ENCODE measurements at places on chromosomes 11 and 22.

- DNase-seq: no peak
- H3K27ac ChIP-seq: no peak overlapping the region
- no peaks in the 10 kb centered on the region for H3K27me3 ChIP-seq
- no peak overlapping the region for H3K4me3 ChIP-seq
- H3K4me1 ChIP-seq: no peaks in the 10 kb centered on the region
Observed at GRCh38 chr11:81444297-81444696, 1289.4 kb downstream of the FAM181B start.

DNA sequence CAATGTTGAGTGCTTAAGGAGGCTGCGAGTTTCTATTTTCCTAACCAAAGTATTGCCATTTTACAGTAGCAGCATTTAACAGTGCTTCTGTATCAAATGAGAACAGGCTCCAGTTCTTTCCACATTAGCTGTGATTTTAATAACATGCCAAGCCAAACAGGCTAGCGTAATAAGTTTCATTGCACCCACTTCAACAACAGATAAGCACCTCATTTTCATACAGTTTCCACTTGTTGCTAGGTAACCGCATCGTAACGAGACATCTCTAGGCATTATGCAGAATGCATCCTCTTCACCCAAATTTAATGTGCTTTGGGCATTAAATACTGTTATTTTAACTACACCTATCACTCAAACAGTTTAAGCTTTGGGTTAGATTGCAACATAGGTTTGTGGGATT lies 79.0 kb downstream of the CADM1 start:
- H3K4me1 ChIP-seq: no peaks in the 10 kb centered on the region
- DNase-seq: no peak
- no peaks in the 10 kb centered on the region for H3K36me3 ChIP-seq
- no peak overlapping the region for H3K27ac ChIP-seq

GRCh38 chr22:46042786-46043185 lies 65.8 kb upstream of the WNT7B start:
- peak; percentile 54 for DNase-seq
- peak overlapping the region; percentile 99 for H3K27ac ChIP-seq
- peaks cover 14% of the 10 kb centered on the region for H3K4me1 ChIP-seq

- H3K36me3 ChIP-seq: no peaks in the 10 kb centered on the region
- no peaks in the 10 kb centered on the region for H3K4me1 ChIP-seq
- no peak overlapping the region for H3K27ac ChIP-seq
- no peaks in the 10 kb centered on the region for H3K27me3 ChIP-seq
- no peak overlapping the region for H3K4me3 ChIP-seq
- DNase-seq: no peak
Observed at GRCh38 chr11:64077607-64078006, 41.9 kb downstream of the FLRT1 start.

DNA sequence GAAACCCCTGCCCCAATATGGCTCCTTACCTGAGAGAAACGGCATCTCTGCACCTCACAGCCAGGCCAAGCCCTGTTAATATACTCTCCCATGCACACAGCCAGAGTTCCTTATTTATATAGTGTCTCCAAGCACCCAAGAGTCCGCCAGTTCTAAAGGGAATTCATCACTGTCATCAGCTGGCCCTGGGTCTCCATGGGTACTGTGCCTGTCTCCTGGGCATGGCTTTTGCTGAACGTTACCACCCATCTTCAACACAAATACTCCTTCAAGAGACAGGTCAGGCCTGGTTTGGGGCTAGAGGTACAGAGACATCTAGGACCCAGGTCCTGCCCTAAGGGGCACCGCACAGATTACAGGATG lies 1.6 kb upstream of the ATG16L2 start:
- H3K36me3 ChIP-seq: no peaks in the 10 kb centered on the region
- H3K4me1 ChIP-seq: no peaks in the 10 kb centered on the region
- H3K27ac ChIP-seq: peak overlapping the region; percentile 94
- no peaks in the 10 kb centered on the region for H3K27me3 ChIP-seq
- peak overlapping the region; percentile 75 for H3K4me3 ChIP-seq
- DNase-seq: no peak

- peak overlapping the region; percentile 86 for H3K27ac ChIP-seq
- H3K36me3 ChIP-seq: no peaks in the 10 kb centered on the region
- peak; percentile 79 for DNase-seq
- peaks cover 14% of the 10 kb centered on the region for H3K4me1 ChIP-seq
- H3K27me3 ChIP-seq: no peaks in the 10 kb centered on the region
- H3K4me3 ChIP-seq: no peak overlapping the region
Observed at GRCh38 chr11:34749666-34750659, 129.1 kb downstream of the EHF start.

DNA sequence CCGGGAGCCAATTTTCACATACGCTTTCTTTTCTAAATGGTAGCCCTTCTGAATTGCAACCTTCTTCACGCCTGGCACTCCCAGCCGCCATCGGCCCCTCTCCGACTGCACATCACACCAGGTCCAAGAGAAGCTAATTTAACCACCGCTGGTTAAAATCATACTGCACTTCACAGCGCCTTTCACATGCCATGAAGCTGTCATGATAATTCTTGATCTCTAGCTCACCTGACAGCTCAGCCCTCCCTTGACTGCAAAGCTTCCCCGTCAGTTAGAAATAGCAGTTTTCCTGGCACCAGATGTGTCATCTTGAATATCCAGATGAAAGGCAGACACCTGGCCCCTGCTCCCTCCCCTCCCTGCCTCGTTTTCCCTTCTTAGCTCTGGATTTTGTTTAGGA lies 101.4 kb downstream of the ARL14EP start:
- H3K27ac ChIP-seq: no peak overlapping the region
- DNase-seq: no peak
- H3K4me1 ChIP-seq: peaks cover 5% of the 10 kb centered on the region
- no peaks in the 10 kb centered on the region for H3K36me3 ChIP-seq
- no peaks in the 10 kb centered on the region for H3K27me3 ChIP-seq

- H3K4me1 ChIP-seq: no peaks in the 10 kb centered on the region
- DNase-seq: no peak
- no peaks in the 10 kb centered on the region for H3K27me3 ChIP-seq
- H3K4me3 ChIP-seq: no peak overlapping the region
- no peak overlapping the region for H3K27ac ChIP-seq
Observed at GRCh38 chr11:126226334-126227084, 14.9 kb downstream of the FAM118B start.

DNA sequence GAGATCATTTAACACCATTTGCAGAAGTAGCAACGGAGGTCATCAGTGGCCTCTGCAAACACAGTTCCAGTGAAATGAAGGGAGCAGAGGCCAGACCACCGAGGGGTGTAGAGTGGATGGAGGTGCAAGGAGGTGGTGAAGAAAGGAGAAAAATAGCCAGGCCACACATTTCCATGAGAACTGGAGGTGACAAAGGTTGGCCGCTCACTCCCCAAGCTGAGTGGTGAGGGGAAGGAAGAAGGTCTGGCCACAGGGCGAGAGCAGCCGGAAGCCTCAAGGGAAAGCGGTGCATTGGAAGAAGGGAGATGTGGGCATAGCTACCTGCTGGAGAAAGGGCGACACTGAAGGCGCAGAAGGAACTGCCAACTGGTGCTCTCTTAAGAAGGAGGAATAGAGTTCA lies 20.1 kb upstream of the TMPRSS4 start:
- peaks cover 5% of the 10 kb centered on the region for H3K27me3 ChIP-seq
- no peaks in the 10 kb centered on the region for H3K4me1 ChIP-seq
- no peak for DNase-seq
- no peak overlapping the region for H3K27ac ChIP-seq
- no peaks in the 10 kb centered on the region for H3K36me3 ChIP-seq

Measured in breast epithelium (tissue), 4 donors.